ENCODE measurements at places on chromosomes 3 and 15. TPM values are rescaled to one million over a fixed set of nuclear protein-coding genes. Genes with fewer than 3 reads are reported as not detected.
A peak's percentile ranks its signal among the peaks of the same experiment; 100 is the strongest.

DNA sequence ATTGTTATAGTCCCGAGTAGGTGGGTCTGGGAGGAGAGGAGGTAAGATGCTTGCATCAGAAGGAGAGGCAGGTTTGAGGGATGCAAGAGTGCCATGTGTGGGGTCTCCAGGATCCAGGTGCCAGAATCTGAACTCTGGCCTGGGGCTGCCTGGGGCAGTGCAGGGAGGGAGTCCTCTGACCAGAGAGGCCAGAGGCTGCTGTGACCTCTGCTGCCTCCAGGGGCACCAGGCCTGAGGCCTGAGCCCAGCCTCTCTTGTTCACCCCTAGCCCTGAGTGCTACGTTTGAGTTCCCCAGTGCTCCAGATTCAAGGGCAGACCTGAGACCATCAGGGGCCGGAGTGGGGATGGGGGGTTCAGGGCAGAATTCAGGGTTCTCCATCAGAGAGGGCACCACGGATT, 7.4 kb downstream of the SLC38A3 start:
- H3K4me3 ChIP-seq = no peak overlapping the region
- no peaks in the 10 kb centered on the region for H3K27me3 ChIP-seq
- H3K4me1 ChIP-seq = no peaks in the 10 kb centered on the region
- no peak for DNase-seq
- no peaks in the 10 kb centered on the region for H3K36me3 ChIP-seq

- H3K36me3 ChIP-seq = peaks cover 5% of the 10 kb centered on the region
- DNase-seq = no peak
- no peak overlapping the region for H3K4me3 ChIP-seq
- no peaks in the 10 kb centered on the region for H3K27me3 ChIP-seq
- no peak overlapping the region for H3K27ac ChIP-seq
Measured at GRCh38 chr3:145070795-145071194, 1090.2 kb downstream of the PLOD2 start.

DNA sequence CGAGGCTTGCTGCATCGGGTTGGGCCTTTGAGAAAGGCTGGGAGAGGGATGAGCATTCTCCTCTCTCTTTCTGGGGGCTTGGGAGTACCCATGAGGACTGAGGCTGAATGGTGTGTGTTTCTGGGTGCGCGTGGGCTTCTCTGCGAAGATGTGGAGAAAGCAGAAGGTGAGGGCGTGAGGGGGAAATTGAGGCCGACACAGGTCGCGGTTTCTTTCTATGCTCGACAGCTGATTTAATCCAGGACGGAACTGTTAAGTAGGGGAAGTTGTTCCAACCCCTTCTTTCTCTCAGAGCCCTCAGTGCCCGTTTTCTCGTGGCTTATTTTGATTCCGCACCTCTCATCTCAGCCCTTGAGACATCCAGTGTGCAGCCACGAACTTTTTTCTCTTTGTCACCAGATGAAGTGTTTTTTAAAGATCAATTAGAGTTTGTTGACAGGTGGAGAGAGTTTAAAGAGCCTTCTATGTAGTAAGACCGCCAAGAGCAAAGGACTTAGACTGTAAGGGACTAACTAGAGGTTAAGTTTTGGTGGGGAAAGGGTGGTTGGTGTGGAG, 711 bp downstream of the STARD9 start:
- H3K4me3 ChIP-seq = peak overlapping the region; percentile 89
- H3K27me3 ChIP-seq = no peaks in the 10 kb centered on the region
- peaks cover 11% of the 10 kb centered on the region for H3K4me1 ChIP-seq
- no peak for DNase-seq

DAZL gene
- total RNA-seq = not detected

GRCh38 chr3:141686466-141687291, 51.4 kb upstream of the RNF7 start:
- peak; percentile 66 for DNase-seq
- no peaks in the 10 kb centered on the region for H3K36me3 ChIP-seq
- no peaks in the 10 kb centered on the region for H3K27me3 ChIP-seq
- H3K27ac ChIP-seq = peak overlapping the region; percentile 89

DNA sequence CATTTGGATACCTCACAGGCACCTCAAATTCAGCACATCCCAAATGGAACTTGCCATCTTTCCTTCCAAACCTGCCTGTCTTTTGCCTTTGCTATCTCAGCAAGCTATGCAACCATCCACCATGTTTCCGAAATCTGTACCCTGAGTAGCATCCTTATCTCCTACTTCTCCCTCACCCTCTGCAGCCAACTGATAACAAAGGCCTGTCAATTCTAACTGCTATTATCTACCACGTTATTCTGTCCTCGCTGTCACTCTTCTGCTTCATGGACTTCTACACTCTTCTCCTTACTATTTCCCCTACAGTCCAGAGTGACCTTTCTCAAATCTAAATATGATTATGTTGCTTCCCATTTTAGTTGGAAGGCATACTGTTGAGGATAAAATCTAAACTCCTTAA, 25.5 kb upstream of the TAFA4 start:
- H3K27me3 ChIP-seq = peaks cover 98% of the 10 kb centered on the region
- H3K4me1 ChIP-seq = peaks cover 5% of the 10 kb centered on the region
- no peak overlapping the region for H3K27ac ChIP-seq
- no peak for DNase-seq

GRCh38 chr3:102529452-102529851, 94.6 kb downstream of the ZPLD1 start:
- no peak overlapping the region for H3K4me3 ChIP-seq
- H3K27ac ChIP-seq = no peak overlapping the region
- H3K27me3 ChIP-seq = no peaks in the 10 kb centered on the region
- DNase-seq = peak; percentile 54

DNA sequence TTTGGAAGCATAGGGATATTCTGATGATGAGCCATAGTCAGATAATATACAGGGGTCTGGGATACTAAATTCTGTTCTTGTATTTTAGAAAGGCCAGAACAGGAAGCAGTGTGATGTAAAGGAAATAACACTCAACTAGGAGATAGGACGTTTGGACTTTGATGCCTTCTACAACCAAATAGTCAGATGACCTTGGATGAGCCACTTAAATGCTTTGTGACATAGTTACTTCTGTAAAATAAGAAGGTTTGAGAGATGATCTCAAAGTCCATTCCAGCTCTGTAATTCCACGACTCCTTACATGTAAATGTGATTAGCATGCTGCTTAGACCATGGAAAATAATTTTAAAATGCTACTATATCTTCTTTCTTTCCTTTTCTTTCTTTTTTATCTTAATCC, 29.5 kb upstream of the CCDC54 start:
- H3K27ac ChIP-seq = no peak overlapping the region
- no peaks in the 10 kb centered on the region for H3K36me3 ChIP-seq
- no peaks in the 10 kb centered on the region for H3K4me1 ChIP-seq
- no peaks in the 10 kb centered on the region for H3K27me3 ChIP-seq

DNA sequence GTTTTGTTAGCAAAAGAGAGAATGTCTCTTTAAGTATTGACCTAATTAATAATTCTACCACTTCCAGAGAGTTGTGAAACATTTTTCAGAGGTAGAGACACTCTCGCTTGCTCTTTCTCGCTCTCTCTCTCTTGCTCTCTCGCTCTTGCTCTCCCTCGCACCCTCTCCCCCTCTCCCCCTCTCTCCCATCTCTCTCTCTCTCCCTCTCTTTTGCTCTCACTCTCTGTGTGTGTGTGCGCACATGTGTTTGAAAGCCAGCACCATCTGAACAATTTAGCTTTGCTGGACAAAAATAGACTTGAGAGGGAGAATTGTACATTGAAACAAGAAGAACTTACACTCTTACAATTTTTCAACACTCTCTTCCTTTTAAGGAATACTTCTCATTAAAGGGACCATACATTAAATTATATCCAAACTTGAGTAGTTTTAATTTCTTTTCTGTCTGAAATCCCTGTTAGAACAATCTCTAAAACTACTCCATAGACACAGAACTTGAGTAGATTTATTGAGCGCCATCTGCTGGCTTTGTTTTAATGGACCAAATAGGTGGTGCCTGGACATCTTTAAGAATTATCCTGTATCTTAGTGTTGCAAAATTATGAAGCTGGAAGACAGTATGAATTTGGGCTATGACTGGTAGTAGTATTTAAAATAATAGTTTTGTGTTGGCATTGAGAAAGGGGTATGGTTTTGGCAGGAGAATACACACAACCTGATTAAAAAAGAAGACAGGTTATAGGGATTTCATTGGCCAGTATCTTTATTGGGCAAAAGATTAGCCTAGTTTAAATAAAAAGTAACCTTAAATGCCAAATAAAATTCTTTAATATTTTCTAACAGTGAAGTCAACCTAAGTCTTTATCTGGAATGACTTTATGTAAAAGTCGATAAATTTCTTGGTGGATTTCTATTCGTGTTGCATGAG, 124.6 kb downstream of the AKAP13 start:
- DNase-seq = peak; percentile 73
- peak overlapping the region; percentile 61 for H3K27ac ChIP-seq
- peaks cover 26% of the 10 kb centered on the region for H3K4me1 ChIP-seq
- H3K36me3 ChIP-seq = peaks cover 17% of the 10 kb centered on the region

CRABP1 gene
- total RNA-seq = not detected

DNA sequence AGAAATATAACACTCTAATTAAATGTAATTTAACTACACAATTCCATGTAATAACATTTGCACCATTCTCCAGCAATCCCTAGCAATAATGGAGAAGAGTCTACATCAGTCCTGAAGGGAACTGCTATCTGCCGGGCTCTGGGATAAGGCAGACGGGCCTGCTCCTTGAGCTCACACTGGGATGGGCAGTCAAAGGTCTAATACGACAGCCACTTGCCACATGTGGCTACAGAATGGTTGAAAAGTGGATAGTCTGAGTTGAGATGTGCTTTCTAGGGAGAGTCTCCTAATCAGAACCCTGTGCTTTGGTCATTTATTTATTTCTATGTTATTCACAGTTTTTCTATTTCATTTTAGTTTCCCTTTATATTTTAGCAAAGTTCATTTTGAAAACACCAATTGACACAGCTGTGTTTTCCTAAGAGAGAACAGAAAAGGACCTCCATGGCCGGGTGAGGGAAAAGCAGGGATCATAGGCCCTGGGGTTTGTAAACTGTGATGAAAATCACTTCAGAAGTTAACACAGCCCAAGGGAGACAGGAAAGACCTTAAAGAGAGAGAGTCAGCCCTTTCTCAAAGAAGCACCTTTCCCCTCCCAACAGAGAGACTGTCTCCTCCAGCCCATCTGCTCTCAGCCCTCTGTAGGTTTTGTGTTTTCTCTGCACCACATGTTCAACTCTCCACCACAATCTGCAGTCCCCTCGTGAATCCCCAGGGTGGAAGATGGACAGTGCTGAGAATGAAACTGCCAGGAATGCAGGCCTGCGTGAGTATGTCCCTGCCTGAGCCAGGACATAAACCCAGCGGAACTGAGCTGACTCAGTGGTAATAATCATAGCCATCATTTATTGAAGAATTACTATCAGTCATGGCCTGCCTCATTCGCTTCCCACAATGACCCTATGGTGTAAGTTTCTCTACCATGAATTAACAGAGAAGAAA, 11.6 kb downstream of the FSIP1 start:
- H3K27ac ChIP-seq = peak overlapping the region; percentile 47
- no peak for DNase-seq
- H3K4me3 ChIP-seq = no peak overlapping the region
- peaks cover 6% of the 10 kb centered on the region for H3K4me1 ChIP-seq
- no peaks in the 10 kb centered on the region for H3K36me3 ChIP-seq

DNA sequence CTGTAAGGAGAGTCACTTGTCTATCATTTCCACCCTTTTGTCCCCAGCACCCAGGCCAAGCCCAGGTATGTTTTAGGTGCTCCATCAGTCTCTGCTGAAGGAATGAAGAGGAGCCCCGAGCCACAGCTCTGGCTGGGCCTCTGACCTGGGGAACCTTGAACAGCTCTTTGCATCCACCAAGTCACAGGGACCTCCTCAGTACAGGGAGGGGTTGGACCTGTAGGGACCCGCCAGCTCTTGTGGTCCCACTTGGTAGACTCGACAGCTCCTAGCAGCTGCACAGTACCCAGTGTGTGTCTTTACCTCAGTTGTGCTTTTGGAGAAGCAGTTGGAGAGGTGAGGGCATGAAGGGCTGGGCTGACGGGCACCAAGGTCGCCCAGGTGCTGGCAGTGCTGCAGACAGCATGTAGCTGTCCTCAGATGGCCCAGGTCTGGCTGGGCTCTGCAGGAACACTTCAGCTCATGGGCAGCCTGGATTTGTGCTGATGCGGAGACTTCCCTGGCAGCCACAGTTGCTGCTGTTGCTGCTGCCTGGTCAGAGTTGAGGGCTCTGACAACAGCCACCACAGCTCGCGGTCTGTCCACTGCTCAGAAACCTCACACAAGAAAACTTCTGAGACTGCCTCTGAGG, 123.6 kb downstream of the CACNA1D start:
- no peak overlapping the region for H3K27ac ChIP-seq
- no peak for DNase-seq
- H3K4me3 ChIP-seq = no peak overlapping the region
- no peaks in the 10 kb centered on the region for H3K4me1 ChIP-seq

DNA sequence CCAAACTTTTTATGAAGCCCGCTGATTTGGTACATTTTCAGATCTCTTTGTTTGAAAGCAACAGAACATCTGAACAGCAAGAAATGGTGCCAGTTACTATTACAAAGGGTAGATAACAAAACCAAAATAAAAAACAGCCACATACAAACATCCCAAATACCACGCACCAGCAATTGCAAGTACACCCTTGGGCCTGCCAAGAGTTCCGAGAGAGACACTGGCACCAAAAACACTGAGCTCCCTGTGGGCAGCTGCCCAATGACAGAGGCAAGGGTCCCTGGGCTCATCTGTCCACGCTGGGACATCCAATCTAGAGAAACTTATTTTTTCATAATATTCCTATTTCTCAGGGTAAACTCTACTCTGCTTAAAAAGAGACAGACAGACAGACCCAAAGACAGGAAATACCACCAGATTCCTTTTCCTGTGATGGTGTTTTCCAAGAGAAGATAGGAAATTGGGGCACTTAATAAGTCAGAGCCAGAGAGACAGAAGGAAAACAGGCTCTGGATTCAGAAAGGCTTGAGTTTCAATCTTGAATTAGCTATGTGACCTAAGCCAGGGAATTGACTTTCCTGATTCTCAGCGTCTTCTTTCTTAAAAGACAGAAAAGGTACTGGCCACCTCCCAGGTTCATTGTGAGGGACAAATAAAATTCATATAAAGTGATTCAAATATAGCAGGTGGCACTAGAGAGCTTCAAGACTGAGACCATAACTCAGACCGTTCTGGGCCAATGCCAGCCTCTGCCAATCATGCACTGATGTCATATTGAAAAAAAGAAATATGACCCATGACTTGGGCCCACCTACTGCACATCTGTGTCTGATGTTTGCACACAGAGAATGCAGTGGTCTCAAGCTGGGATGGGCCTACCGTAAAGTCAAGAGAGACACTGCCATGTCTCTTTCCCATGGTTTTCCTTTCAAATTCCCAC, 61.3 kb downstream of the FOXP1 start:
- no peaks in the 10 kb centered on the region for H3K36me3 ChIP-seq
- DNase-seq = no peak
- H3K4me1 ChIP-seq = peaks cover 21% of the 10 kb centered on the region

- H3K4me1 ChIP-seq = peaks cover 35% of the 10 kb centered on the region
- H3K27ac ChIP-seq = peak overlapping the region; percentile 63
- H3K27me3 ChIP-seq = no peaks in the 10 kb centered on the region
- DNase-seq = no peak
- H3K4me3 ChIP-seq = peak overlapping the region; percentile 28
Measured at GRCh38 chr3:53238886-53239285, 16.9 kb downstream of the TKT start.

Measured in MCF 10A (cell line).